ENCODE measurements at places on chromosomes 6 and 20.

DNA sequence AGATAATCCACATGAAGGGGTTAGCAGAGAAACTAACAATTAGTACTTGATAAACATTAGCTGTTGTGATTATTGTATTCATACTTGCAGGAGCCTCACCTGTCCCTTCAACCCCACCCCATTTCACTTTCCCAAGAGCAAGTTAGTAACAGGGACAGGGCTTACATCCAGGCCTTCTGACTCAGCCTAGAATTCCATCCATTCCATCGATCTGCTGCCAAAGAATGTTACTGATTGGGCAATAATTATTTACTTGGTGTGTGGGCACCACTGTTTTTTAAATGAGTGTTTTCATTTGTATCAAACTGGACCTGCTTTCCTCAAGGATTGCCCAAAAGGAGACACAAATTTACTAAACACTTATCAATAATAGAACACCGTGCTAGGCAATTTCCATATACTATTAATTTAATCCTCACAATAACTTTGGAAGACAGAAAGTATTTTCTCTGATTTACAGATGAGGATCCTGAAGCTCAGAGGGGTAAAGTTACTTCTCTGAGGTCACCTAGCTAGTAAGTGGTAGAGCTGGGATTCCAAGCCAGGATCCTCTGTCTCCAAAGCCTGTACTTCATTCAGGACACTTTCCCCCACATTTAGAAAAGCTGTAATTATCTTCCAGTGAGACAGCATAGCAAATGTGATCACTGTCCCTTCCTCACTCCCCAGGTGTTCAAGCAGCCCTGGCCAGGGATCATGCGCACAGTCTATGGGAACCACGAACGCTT lies 32.8 kb downstream of the GSS start:
- H3K36me3 ChIP-seq: no peaks in the 10 kb centered on the region
- H3K27me3 ChIP-seq: no peaks in the 10 kb centered on the region
- peaks cover 10% of the 10 kb centered on the region for H3K4me1 ChIP-seq
- H3K4me3 ChIP-seq: no peak overlapping the region

- H3K4me1 ChIP-seq: no peaks in the 10 kb centered on the region
- H3K27ac ChIP-seq: no peak overlapping the region
- no peak for DNase-seq
- H3K4me3 ChIP-seq: no peak overlapping the region
- H3K27me3 ChIP-seq: peaks cover 11% of the 10 kb centered on the region
These were observed 191.9 kb downstream of the CD83 start for GRCh38 chr6:14309516-14309915.

DNA sequence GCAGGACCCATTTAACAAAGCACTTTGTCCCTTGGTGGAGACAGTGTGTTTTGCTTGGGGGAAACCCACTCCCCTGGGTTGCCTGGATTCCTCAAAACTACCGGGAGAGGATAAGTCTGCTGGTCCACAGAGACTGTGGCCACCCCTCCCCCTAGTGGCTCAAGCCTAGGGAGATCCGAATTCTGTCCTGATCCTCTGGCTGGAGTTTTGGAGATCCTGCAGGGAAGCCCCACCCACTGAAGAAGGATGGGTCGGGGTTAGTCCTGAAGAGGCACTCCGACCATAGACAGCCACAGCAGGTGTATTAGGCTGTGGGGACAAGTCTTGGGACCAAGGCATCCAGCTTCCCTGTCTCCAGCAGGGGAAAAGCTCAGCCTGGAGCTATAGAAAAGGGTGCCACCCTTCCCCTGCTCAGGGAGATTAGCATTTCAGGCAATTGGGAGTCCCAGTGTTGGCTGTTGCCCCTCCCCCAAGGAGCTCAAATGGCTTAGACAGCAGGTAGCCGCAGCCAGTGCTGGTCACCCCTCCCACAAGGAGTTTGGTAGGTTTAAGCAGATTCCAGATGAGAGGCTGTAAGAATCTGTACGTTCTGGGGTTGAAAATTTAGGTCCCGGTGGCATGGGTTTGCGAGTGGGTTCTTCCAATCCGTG lies 750.0 kb downstream of the TBC1D32 start:
- H3K4me3 ChIP-seq: no peak overlapping the region
- no peaks in the 10 kb centered on the region for H3K27me3 ChIP-seq
- no peak for DNase-seq
- no peak overlapping the region for H3K27ac ChIP-seq
- no peaks in the 10 kb centered on the region for H3K36me3 ChIP-seq

- H3K27ac ChIP-seq: no peak overlapping the region
- no peak overlapping the region for H3K4me3 ChIP-seq
- DNase-seq: no peak
- no peaks in the 10 kb centered on the region for H3K27me3 ChIP-seq
These were observed 209.8 kb upstream of the GJE1 start for GRCh38 chr6:141922898-141923297.
